GM12878 (cell line): ENCODE measurements at places on chromosomes 3 and 15. TPM values are rescaled to one million over a fixed set of nuclear protein-coding genes. Genes with fewer than 3 reads are reported as not detected.

DNA sequence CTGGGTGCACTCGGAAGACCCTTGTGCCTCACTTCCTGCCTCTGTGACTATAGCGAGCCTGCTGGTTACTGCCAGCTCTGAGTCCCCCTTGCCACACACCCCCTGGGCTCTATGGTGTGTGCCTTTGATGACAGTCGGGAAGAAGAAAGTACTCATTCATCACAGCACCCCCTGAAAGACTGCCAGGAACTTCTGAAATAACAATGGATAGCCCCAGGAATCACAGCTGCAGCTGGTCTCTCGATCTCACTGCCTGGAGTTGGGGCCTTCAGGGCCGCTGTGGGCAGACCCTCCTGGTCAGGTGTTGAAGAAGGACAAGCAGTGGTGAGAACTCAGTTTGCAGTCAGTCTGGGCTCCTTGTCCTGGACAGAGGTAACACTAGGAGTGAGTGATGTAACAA is 9.8 kb upstream of the RPP14 start:
- DNase-seq, result no peak

- DNase-seq, result no peak
Observed at GRCh38 chr15:89803941-89804800, 10.5 kb downstream of the ANPEP start.

- no peak for DNase-seq
Observed at GRCh38 chr15:28960979-28961378, 75.2 kb downstream of the APBA2 start.

DNA sequence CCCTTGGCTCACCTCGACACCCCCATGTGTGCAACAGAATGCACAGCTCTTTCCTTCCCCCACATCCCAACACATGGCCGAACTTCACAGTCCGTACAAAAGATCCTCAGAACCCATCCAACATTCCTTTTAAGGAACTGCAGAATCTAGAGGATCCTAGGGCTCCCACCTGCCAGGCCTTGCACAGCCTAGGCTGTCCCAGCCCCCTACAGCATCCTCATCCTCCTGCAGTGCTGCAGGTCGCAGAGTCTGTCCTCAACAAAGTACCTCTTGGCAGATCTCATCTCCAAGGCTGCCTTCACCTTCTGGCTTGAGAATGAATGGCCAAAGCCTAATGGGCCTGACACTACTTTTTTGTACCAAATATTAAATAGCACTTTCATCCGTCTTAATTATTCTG is 19.8 kb downstream of the PRR23E start:
- no peak for DNase-seq

- DNase-seq, result no peak
Observed at GRCh38 chr15:64599716-64600115, 139.3 kb downstream of the ZNF609 start.

GRCh38 chr3:71107926-71108325 is 475.6 kb downstream of the FOXP1 start:
- DNase-seq, result no peak

The FAM174B gene
- total RNA-seq, result 8.0 and 10.7 TPM in 2 replicates
